ENCODE measurements at places on chromosomes 2 and 18.

DNA sequence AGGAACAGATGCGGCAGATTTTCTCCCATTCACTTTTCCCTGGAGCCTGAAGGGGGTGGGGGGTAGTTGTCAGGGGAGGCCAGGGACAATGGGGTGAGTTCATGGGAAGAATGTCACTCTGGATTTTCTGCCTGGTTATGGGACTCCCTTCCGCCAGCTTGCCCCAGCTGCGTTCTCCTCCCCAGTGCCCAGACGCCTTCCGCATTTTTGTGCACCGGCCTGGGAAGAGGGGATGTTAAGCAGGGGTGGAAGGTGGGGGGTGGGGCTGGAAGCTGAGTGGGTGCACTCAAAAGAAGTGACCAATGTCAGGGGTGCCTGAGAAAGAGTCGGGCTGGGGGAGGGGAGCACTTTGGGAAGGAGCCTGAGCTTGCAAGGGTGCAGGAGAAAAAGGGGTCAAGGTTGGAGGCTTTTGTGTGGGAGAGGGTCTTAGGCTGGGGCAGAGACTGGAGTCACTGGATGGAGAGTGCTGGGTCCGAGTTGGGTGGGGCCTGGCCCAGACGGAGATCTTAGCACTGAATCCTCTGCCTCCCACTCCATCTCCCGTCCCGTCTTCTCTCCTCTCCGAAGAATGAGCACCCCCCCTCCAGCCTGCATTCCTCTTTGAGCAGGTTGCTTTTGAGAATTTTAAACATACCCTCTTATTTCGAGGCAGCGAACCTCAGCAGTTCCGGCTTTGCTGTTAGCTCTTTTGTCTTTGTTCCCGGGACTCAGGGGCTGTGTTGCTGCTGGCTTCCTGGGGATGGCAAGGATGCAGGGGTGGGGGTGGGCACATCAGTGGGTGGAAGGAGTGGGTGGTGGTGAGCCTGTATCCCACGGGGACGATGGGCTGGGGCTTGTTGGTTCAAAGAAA is 2.7 kb downstream of the IGFBP2 start:
- no peak for DNase-seq

GRCh38 chr18:67519592-67519991 is 3.1 kb upstream of the DSEL start:
- peak; percentile 14 for DNase-seq

GRCh38 chr2:114651933-114652332 is 209.5 kb downstream of the DPP10 start:
- no peak for DNase-seq

DNA sequence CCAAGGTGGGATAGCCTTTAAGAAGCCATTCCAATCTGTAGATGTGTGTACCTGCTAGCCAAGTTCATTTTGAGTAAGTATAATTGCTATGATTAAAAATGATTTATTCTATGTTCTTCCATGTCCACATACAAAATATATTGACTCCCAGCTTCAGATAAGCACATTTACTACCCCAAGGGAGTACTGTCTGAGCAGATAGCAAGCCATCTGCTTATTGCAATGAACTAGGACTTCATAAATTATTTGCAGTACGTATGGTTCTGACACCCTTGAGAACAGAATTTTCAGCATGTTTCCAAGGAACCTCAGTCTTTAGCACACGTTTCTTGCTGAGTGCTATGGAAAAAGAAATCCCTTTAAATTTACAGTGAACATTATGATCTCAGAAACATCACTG is 28.2 kb downstream of the ABCG5 start:
- DNase-seq, result no peak

DNA sequence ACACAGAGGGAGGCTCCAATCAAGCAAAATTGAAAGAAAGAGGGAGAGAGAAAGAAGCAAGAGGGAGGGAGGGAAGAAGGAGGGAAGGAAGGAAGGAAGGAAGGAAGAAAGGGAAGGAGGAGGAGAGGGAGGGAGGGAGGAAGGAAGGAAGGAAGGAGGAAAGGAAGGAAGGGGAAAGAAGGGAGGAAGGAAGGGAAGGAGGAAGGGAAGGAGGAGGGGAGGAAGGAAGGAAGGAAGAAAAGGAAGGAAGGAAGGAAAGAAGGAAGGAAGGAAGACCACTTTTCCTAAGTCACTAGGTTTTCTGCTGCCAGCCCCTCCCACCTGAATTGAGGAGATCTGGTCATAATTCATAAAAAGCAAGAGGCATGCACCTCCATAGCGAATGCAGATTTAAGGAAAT is 287.0 kb downstream of the SP3 start:
- DNase-seq, result no peak

DNA sequence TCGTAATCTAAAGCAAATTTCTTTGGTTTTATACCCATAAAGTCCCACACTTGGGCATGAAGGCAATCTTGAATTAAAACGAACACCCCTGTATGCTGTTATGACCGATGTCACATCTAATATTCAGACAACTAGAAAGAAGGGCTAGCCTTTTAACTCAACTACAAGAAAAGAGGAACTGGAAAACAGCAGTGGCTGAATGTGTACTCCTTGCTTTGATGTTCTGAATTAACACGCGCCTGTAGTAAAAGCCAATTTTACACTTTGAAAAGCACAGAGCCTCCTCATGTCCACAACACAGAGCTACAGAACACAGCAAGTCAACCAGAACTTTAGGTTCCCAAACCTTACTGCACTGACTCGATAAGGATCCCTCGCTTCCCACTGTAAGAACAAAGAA is 147.6 kb downstream of the HDAC4 start:
- DNase-seq, result no peak

DNA sequence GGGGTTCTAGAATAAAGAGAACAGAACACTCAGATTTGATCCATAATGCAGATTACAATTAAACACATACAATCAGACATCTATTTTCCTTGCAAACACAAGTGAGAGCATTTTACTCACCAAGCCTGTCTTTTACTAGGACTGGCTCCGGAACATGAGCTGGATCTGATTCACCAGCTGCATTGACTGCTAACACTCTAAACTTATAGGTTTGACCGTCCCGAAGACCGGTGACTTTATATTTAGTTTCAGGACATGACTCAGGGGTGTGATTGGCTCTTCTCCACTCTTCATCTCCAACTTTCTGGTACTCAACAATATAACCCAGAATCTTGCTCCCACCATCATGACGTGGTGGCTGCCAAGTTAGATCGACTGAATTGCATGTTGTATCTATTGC is 112.4 kb downstream of the PLEKHA3 start:
- no peak for DNase-seq

- no peak for DNase-seq
Measured at GRCh38 chr2:150788426-150789140, 301.1 kb upstream of the RND3 start.

GRCh38 chr18:59437851-59438569 is 78.9 kb upstream of the LMAN1 start:
- no peak for DNase-seq

- peak; percentile 74 for DNase-seq
Measured at GRCh38 chr18:57434536-57435494, at the start of gene ONECUT2. Gene ONECUT2 (plus strand): TSS chr18:57435374. CDS start chr18:57435717, 343 bp downstream.

- DNase-seq, result no peak
Measured at GRCh38 chr2:67393237-67393636, 3.9 kb upstream of the ETAA1 start.

DNA sequence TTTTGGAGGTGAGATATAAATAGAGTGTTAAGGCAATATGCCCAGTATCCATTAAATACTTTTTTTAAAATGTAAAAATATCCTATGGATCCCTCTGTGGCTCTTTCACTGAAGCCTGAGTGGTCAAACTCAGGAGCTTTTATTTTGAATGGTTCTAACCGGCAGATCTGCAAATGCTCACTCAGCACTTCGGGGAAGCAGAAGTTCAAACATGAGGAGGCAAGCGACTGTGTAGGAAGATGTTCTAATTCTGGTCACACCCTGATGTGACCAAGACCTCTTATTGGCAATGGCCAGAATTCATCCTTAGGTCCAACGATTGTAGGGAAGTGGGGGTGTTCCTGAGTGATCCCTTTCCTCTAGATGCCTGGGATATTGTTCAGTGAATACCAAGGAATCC is 168.8 kb downstream of the CDCA7 start:
- DNase-seq, result no peak

Data from brain microvascular endothelial cell (primary cell).